Effector CD4-positive, alpha-beta T cell (primary cell): ENCODE measurements at places on chromosomes 1 and 21.

DNA sequence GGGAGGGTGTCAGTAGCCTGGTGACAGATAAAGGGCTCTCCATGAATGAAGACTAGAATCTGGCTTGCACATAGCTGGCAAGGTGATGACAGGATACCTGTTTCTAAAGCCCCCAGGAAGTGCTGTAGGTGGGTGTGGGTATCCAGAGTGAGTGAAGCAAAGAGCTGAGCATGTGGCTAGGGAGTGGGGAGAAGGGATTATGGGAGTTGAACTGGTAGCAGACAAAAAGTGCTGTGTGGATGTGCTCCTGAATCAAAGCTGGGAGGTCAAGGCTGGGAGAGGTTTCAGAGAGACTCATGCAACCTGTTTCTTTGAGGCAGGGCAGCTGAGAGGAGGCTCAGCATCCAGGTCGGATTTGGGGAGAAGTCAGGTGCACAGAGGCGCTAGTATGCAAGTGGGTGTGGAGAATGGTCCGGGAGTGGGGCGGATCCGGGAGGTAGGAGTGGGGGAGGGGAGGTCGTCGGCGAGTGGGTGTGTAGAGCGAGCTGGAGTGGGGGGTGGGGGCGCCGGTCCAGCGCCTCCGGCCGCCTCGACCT lies 600 bp downstream of the ASTN1 start:
- no peak for DNase-seq

DNA sequence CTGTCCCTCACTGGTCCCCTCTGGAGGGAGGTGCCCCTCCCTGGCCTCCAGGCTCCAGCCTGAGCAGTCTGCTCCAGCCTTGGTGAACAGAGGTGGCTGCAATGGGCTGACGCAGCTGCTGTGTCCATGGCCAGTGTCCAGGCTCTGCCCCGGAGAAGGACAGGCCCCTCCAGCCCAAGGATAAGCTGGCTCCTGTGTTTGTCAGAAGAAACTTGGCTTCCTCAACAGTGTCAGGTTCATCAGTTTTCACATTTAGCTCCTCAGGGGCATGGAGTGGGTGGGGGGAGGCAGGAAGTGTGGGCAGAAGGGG lies 402.8 kb downstream of the MATN1 start:
- DNase-seq: no peak

GRCh38 chr21:46071082-46071481 lies 26.8 kb upstream of the COL6A2 start:
- no peak for DNase-seq

DNA sequence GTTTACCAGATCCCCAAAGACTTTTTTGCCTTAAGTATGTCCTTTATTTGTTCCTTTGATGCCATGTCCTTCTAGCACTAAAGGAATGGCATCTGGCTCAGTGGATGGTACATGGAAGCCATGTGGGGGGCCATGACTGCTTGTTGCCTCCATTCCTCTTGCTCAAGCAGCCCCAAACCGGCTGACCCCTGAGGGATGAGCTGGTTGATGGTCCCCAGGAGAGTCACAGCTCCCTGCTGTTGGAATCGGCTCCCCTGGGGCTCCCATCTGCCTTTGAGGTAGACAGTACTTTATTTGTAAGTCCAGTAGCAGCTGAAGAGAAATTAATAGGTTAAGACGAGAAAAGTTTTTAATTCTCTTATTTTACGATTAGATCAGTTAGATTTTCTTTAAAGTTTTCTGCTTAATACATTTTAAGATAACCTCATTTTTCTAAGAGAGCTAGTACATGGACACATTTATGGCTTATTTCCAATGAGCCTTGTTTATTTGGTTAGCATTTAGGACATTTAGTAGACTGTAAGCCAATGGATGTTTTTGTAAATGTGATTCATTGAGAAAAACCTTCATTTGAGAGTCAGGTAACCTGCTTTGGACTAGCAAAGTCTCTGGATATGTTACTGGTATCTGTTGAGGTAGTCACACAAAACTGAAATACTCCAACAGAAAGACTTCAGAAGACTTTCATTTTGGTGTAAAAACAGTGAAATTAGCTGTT lies 88.2 kb downstream of the CAMTA1 start:
- DNase-seq: no peak

DNA sequence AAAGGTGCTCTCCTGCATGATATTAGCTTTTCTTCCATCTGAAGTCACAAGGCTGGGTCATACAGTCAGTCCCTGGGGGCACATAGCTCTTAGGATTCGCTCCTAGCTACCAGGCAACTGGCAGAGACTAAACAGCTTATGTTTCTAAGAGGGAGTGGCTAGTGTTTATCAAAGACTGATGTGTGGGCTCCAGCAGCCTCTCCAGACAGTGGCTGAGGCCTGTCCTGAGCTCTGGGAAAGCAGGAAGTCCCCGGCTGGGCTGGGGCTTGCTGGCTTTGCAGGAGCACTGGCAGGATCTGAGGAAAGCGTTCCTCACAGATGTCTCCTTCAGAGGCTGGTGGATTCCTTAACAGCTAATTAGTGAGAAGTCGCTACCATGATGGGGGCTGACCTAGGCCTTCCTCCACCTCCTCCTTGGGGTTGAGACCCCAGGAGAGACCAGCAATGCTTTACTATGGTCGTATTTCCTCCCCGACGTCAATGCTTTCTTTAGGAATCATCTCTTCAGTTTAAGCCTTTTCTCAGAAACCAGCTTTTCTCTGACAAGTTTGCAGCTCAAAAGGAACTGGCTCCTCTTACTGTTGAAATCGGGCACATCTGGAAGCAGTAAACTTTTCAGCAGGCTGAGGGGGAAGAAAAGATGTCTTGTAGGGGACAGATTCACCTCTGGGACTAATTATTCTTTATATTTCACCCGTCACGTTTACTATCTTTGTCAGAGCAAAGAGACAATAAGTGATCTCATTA lies 33.5 kb upstream of the HHAT start:
- no peak for DNase-seq

- peak; percentile 29 for DNase-seq
These were observed 34.8 kb upstream of the CACYBP start for GRCh38 chr1:174964972-174965361.

DNA sequence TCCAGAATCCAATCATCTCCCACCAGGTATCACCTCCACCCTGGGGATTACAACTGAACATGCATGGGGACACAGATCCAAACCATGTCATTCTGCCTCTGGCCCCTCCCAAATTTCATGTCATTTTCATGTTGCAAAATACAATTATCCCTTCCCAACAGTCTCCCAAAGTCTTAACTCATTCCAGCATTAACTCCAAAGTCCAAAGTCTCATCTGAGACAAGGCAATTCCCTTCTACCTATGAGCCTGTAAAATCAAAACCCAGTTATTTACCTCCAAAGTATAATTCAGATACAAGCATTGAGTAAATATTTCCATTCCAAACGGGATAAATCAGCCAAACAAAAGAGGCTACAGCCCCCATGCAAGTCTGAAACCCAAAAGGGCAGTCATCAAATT lies 73.1 kb downstream of the USH2A start:
- DNase-seq: no peak

- DNase-seq: no peak
These were observed 143.1 kb upstream of the SLC45A1 start for GRCh38 chr1:8174807-8175206.

DNA sequence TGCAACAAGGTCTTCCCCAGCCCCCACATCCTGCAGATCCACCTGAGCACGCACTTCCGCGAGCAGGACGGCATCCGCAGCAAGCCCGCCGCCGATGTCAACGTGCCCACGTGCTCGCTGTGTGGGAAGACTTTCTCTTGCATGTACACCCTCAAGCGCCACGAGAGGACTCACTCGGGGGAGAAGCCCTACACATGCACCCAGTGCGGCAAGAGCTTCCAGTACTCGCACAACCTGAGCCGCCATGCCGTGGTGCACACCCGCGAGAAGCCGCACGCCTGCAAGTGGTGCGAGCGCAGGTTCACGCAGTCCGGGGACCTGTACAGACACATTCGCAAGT lies 3.8 kb downstream of the ZBTB18 start:
- no peak for DNase-seq

- no peak for DNase-seq
These were observed 26.4 kb downstream of the FOXO6 start for GRCh38 chr1:41387667-41388091.

GRCh38 chr1:155106862-155107261 lies 20.8 kb upstream of the EFNA1 start:
- no peak for DNase-seq

GRCh38 chr1:192580351-192580962 lies 4.9 kb downstream of the RGS1 start:
- DNase-seq: peak; percentile 18

DNA sequence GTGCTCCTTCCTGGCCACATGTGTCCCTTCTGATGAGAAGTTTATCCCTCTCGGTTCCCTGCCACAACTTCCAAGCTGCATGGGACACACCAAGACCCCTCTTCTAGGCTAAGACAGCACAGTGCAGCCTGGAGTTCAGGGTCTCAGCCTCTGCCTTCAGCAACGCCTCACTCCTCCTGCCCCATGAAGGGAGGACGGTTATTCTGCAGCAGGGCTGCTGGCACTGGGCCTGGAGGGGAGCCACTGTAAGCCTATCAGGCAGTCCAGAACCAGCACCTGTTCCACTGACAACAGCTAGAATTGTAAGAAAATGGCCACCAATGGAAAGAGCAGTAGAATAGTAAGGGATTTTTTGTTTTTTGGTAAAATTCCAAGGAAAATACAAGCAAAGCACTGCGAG lies 72.3 kb downstream of the GALNT2 start:
- no peak for DNase-seq

- DNase-seq: no peak
These were observed 27.3 kb downstream of the WNT9A start for GRCh38 chr1:227920426-227920825.

- DNase-seq: no peak
These were observed 24.7 kb downstream of the RGS13 start for GRCh38 chr1:192660613-192661012.

DNA sequence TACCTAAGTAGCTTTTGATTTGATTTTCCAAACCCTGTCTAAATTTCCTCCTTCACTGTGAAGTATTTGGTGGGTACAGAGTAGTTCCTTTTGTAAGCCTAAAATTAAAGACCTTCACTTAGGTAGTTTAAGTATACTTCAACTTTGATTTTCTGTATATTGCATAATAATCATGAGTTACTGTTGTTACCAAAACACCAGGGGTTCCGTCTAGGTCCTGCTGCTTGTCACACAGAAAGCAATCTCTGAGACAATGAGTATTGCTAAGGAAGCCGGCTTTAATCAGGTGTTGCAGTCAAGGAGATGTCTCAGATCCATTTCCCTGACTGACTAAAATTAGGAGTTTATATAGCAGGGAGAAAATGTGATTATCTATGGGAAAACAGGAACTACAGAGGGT lies 15.3 kb downstream of the RPS6KC1 start:
- DNase-seq: no peak

DNA sequence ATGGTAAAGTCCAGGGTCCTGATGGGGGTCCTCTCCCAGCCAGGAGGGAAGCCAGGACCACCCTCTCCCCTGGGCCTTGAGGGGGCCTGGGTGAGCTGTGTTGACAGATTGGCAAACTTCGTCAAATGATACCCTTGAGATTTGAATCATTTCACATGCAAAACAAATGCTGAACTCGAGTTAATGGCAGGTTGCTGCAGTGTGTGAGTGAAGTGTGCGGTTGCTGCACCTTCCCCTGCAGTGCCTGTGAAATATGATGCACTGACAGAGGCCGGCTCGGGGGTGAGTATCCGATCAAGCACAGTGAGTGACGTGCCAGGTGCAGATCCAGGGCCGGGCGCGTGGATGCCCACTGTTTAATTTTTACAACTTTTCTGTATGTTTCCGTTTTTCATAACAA lies 5.7 kb upstream of the KRTAP12-1 start:
- DNase-seq: no peak

DNA sequence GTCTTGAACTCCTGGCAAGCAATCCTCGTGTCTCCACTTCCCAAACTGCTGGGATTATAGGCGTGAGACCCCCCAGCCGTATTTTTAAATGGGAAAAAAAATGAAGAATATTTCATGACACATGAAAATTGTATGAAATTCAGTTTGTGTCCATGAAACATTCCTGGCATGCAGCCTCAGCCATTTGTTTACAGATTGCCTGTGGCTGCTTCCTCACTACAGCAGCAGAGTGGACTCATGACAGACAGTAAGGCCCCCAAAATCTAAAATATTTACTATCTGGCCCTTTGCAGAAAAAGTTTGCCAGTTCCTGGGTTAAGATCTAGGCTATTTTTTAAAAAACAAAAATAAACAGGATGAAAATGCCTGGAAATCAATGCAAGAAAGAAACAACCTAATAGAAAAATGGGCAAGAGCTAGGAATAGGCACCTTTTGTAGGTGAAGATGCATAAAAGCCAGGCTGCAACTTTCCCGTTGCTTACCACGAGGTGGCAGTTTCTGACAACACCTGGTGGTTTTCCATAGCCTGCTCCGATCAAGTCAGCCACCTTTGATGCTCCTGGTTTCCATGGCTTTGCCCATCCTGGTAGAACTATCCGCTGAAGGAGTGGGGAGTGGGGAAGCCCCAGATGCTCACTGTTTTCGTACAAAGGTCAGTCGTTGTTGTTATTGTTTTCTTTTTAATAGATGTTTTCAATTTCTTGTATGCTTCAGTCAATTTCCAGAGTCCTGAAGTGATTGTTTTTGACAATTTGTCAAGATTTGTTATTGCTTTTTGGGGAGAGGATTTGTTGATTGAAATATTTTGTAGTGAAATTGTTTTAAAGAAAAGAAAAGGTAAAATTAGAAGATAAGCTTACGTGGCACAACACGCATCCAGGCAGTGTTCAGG lies 24.3 kb downstream of the UBE2Q1 start:
- no peak for DNase-seq

DNA sequence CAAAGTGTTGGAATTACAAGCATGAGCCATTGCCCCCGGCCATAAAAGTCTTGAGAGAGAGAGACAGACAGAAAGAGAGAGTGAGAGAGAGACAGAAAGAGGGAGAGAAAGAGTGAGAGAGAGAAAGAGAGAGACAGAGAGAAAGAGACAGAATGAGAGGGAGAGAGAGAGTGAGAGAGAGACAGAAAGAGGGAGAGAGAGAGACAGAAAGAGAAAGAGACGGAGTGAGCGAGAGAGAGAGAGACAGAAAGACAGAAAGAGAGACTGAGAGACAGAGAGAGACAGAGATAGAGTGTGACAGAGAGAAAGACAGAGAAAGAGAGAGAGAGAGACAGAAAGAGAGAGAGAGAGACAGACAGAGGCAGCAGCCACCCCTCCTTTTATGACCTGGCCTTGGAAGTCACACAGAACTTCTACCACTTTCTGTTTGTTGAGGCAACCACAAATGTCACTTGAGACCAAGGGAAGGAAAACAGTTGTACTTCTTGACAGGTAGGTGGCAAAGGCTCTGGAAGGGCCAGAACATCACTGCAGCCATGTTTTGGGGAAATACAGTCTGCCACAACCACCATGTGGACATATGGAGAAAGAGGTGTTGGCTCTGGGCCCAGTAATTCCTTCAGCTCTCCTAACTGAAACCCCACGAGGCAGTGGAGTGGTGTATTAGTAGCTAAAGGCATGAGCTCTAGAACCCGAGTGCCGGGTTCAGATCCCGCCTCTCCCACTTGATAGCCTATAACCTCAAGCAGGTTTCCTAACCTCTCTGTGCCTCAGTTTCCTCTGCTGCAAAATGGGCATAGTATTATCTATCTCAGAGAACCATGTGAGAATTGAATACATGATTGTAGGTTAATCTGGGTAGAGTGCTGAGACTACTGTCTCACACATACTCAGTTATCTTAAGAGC lies 50.6 kb downstream of the TNFRSF8 start:
- DNase-seq: no peak

- peak; percentile 63 for DNase-seq
These were observed 64.0 kb downstream of the ADARB1 start for GRCh38 chr21:45138199-45139002.

- DNase-seq: no peak
These were observed 221.9 kb upstream of the DMRTA2 start for GRCh38 chr1:50645139-50645538.
